ENCODE measurements at places on chromosomes 13 and 19.
A peak's percentile ranks its signal among the peaks of the same experiment; 100 is the strongest.

DNA sequence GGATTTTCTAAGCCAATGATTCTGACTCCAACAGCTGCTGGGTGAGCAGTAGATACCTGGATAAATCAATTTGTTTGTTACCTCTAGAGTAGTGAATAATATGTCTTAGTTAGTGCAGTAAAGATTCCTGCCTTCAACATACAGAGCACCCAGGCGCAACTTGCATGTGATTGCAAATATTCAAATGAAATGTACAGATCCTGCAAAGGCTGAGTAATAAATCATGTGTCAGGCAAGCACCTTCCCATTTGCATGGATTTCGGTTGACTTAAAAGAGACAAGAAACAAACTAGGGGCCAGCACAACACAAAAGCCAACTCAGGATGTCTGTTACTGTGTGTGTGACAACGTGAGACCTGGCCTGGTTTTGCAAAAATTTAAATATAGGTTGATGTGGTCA, 79.7 kb downstream of the TNFSF11 start:
- DNase-seq, result no peak

GRCh38 chr13:72839831-72840426, 58.0 kb downstream of the PIBF1 start:
- peak; percentile 8 for DNase-seq

- DNase-seq, result no peak
Measured at GRCh38 chr19:33261511-33262189, 36.0 kb upstream of the SLC7A10 start.

GRCh38 chr13:113224486-113224885, 15.1 kb downstream of the CUL4A start:
- DNase-seq, result no peak

GRCh38 chr13:30240608-30241007, 66.7 kb downstream of the KATNAL1 start:
- DNase-seq, result no peak

GRCh38 chr19:52993342-52994178, 20.2 kb upstream of the ERVV-1 start:
- no peak for DNase-seq

DNA sequence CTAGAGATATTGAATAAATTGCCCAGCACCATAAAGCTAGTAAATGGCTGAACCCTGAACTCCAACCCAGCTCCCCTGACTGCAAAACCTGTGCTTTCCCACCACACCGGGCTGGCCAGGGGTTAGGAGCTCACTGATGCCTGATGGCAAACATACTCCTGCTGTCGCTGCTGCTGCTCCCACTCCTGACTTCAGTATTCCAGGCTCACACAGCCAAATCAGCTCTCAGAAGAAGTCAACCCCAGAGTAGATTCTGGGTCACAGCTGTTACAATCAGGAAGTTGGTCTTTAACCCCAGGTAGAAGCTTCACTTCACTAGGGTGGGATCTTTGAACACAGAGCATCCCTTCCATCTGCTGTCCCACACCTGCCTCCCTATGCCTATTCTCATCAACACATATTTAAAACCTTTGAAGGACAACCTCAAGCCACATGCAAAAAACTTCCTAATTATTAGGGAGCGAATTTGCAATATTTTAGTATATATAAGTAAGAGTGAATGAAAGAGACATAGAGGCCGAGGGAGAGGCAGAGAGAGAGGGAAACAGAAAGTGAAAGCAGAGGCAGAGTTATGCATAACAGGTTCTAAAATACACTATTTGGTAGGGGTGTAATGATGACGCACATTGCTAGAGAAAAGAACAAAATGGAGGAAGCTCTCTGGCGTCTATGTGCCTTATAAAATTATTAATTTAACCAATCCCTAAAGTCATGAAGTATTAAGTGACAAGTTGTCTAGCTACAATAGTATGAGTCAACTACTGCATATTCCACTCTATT, 99.4 kb upstream of the SERP2 start:
- peak; percentile 72 for DNase-seq

DNA sequence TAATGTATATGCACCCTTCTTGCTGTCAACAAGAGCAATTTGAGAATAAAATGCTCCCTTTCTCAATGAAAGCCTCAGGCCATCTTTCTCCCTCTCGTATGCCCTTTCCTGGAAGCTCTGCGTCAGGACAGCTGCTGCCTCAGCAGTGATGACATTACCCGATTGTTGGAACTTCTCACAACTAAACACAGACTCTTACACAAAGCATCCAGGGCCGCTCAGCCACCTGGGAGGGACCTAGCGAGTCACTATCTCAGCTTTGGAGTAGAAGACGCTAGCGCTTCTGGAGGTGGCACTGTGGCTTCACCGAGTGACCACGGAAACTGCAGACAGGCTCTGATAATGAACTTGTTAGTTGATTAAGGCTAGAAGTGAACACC, 153.2 kb upstream of the SOX1 start:
- no peak for DNase-seq

DNA sequence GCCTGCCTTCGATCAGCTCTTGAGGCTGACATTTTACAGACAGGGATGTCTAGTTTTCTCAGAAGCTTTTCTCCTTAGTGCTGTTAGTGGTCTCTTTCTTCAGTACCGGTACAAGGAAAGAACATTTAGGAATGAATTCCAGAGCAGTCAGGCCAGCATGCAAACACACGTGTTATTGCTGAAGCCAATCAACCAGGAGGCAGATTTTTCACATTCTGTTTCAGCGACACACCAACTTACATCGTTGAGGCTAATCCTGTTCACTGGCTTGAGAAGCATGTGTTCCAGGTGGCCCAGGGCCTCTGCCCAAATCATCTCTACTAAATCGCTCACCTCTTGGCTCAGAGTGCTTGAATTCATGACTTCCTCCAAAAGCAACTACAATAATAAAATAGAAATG, 19.2 kb downstream of the PARP4 start:
- DNase-seq, result no peak

- no peak for DNase-seq
Measured at GRCh38 chr13:37072024-37072423, 12.5 kb upstream of the SUPT20H start.

DNA sequence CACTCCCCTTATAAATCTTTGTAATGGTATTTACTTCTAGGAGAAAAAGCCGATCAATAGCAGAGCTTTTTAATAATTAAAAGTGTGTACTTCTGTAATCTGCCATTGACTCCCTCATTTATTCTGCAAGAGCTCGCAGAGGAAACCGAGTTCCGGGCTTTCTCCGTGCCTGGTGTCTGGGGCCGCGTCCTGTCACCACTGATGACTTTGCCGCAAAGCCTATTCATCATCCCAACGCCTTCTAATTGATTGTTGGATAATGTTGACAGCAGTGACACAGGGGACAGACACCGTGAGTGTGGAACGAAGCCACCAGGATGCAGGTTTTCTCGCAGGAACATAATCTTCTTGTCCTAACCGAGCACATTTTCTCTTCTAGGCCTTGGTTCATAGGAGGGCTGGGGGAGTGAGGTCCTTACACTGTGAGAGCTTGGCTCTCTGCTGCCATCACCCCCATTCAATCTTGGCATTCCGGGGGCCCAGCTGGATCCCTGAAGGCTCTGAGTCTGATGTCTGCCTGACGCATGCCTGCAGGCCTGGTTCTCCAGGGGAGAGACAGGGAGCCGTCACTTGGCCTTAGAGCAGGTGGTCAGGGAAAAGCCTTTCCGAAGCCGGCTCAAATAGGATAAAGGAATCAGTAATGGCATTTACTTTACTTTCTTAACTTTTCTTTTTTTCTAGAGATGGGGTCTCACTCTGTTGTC, 110.3 kb downstream of the KDM4B start:
- no peak for DNase-seq

DNA sequence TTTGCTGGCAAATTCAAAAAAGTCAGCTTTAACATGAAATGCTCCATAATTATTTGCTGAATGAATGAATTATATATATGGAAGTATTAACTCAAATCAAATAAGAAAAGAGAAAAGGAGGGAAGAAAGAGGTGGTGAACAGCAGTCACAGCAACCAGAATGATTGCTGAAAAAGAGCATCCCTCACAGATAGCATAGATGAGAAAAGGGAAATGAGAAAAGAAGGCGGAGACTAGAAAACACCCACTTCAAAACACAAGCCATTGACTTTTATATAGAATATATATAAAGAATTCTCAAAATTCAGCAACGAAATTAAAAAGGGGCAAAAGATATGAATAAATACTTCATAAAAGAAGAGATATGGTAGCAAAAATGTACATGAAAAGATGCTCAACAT, 75.2 kb downstream of the CAB39L start:
- DNase-seq, result no peak

DNA sequence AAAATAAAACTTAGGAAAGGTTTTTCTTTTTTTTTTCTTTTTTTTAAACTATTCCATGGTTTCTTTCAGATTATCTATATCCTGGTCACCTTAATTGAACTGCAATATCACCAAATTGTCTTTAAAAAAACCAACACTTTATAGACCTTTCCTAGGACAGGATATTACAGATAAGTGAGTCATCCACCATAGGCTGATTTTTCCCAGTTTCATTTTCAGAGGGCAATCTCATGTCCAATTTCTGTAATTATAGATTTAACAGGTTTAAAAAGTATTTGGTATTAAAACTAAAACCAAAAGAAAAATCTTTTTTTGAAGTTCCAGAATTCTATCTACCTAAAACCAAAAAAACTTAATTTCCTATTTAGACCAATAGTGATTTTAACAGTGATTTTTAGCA, 13.2 kb downstream of the SPART start:
- no peak for DNase-seq

DNA sequence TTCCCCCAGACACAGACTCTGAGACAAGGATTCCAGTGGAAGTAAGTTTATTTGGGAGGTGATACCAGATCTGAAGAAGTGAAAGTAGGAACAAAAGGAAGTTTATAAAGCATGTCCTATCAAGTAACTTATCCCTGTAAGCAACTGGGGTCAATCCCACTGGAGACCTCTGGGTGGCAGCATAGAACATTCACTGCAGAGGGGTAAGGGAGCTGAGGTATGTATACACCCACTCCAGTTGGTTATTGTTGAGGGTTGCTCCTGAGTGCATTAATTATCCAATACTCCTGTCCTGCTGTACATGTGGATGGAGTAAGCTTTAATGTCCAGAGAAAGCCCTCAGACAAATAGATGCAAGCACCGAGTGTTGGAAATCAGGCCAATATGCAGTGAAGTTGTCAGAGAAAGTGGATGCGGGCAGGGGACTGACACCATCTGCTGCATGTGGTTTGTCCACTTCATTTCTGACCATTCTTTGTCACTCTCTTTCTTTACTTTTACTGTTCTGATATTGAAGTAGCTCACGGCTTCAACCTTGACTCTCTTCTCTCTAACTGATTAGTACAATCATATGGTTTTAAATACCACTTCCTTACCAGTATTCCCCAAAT, 46.7 kb downstream of the NOTCH3 start:
- DNase-seq, result peak; percentile 41

GRCh38 chr13:44920013-44920412, 69.3 kb downstream of the NUFIP1 start:
- no peak for DNase-seq

DNA sequence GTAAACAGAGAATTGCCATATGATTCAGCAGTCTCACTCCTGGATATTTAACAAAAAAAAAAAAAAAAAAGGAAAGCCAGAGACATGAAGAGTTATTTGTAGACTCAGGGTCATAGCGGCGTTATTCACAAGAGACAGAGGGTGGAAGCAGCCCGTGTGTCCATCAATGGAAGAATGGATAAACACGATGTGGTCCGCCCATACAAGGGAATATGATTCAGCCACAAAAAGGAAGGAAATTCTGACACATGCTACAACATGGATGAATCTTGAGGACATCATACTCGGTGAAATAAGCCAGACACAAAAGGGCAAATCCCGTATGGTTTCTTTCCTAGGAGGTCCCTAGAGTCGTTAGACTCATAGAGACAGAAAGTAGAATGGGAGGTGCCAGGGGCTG, 14.8 kb downstream of the ACSBG2 start:
- no peak for DNase-seq

GRCh38 chr13:99299256-99299919, 7.8 kb downstream of the GPR183 start:
- DNase-seq, result no peak

DNA sequence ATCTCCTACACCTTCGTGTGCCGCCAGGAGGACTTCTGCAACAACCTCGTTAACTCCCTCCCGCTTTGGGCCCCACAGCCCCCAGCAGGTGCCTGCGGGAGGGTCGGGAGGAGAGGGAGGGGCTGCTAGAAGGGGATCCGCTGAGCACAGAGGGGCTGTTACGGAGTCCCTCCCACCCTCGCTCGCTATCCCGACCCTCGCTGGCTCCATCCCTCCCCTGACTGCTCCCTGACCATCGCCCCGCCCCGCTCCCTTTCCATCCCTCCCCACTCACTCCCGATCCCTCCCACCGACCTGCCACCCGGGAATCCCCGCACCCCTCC, 780 bp downstream of the CD177 start:
- no peak for DNase-seq

- DNase-seq, result no peak
Measured at GRCh38 chr19:45753548-45753947, 15.5 kb downstream of the SIX5 start.

GRCh38 chr19:49421039-49421877, 2.0 kb downstream of the PTH2 start:
- DNase-seq, result no peak

- no peak for DNase-seq
Measured at GRCh38 chr19:43688059-43688701, 18.2 kb upstream of the PLAUR start.

DNA sequence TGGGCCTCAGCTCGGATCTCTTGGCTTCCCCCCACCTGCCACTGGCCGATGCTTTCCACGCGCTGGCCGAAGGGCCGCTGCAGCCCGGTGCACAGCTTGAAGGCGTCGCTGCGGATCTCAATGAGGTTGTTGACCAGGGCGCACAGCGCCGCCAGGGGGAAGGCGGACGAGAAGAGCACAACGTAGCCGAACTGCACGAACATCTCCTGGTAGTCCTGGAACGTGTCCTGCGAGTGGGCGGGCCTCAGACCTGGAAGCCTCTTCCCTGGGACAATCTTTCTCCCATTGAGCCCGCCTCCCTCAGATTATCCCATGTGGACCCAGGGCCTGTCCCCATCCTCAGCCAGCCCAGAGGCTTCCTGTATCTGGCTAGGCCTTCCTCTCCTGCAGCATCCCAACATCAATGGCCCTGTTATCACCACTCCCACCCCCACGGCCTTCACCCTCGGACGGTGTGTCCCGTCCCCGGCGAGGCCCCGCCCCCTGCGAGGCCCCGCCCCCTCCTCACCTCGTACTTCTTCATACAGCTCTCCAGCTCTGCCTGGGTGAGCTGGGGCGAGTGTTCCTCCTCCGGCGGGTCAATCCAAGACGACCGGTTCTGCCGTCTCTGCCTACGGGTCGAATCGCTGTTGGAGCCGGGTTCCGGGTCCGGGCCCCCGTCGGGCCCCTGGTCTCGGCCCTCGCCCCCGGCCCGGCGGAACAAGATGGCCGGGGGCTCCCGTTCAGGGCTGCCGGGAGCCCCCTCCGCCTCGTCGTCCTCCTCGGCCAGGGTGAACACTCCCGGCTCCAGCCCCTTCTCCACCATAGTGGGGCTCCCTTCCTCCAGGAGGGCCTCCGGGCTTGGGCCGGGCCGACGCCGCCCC, 6.8 kb downstream of the ANO8 start:
- no peak for DNase-seq

GRCh38 chr13:110616103-110617101, 1.1 kb downstream of the NAXD start:
- peak; percentile 21 for DNase-seq

GRCh38 chr13:72129117-72129516, 262.1 kb upstream of the DACH1 start:
- DNase-seq, result no peak

- no peak for DNase-seq
Measured at GRCh38 chr19:46607448-46607841, 6.3 kb downstream of the CALM3 start.
